ENCODE measurements at places on chromosomes 3 and 15.

DNA sequence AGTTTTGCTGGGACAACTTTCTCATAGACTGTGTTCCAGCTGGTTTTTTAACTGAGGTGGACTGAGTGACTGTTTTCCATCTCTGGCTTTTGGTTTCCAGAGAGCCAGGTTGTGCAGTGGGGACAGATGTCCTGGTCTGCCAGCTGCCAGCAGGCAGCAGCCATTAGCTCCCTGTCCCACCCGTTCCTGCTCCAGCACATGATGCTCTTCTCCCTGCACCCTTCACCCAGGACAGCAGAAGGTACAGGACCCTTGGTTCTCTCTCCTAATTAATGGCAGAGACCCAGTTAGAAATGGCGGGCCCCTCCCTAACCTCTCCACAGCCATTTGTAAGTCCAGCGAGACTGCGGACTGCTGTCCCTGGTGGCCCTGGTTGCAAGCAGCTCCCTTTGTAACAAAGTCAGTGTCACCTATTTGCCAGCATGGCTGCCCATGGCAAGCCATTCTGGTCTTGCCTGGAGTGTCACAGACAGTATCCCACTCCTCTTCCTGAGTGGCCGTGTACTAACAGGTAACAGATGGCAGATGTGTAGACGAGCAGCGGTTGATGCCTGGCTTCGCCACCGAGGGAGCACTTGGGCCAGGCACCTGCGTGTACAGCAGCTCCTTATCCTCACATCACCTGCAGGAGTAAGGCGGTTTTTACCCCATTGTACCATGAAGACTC, 148.3 kb downstream of the DNAJB8 start:
- DNase-seq, result no peak

DNA sequence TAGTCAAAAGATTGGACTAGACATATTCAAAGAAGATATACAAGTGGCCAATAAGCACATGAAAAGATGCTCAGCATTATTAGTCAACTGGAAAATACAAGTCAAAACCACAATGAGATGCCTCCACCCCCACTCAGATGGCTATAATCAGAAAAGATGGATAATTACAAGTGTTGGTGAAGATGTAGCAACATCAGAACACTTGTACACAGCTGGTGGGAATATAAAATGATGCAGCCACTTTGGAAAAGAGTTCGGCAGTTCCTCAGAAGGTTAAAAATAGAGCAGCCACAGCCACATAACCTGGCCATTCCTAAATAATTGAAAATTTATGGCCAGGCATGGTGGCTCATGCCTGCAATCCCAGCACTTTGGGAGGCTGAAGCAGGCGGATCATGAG, 38.4 kb downstream of the HEG1 start:
- no peak for DNase-seq

- no peak for DNase-seq
Observed at GRCh38 chr3:39205131-39205530, 12.7 kb upstream of the XIRP1 start.

- no peak for DNase-seq
Observed at GRCh38 chr3:183954875-183955274, 62.8 kb downstream of the ABCC5 start.

GRCh38 chr3:77039606-77040171, at the start of gene ROBO2:
TSS of gene ROBO2 (plus strand) at chr3:77040099. CDS start at chr3:77040786, 687 bp downstream.
- peak; percentile 23 for DNase-seq

- no peak for DNase-seq
Observed at GRCh38 chr3:64344721-64345207, 119.5 kb upstream of the PRICKLE2 start.

DNA sequence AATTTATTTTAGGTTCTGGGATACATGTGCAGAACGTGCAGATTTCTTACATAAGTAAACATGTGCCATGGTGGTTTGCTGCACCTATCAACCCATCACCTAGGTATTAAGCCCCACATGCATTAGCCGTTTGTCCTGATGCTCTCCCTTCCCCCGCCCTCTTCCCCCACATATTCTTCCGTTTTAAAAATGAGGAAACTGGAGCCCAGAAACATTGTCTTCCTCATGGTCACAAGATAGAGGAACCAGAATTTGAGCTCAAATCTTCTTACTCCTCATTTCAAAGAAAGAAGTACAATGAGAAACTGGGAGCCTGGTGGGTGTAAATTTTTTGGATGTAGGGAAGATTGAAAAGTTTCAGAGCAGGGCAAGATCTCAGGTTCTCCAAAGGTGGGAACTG, 56.1 kb upstream of the USP3 start:
- no peak for DNase-seq

DNA sequence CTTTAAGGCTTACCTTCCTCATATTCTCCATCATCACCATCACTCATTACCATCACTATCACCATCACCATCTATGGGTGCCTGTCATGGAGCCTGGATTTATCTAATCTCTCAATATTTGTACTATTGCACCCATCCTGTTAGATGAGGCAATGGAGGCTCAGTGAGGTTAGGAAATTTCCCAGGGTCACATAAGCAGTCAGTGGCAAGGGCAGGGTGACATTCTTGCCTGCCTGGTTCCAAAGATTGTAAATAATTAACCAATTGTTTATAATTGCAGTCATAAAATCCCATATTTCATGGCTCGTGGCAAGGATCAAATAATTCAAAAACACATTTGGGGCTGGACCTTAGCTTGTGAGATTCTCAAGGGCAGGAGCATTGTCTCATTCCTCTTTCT, 55.2 kb downstream of the MGLL start:
- DNase-seq, result no peak

DNA sequence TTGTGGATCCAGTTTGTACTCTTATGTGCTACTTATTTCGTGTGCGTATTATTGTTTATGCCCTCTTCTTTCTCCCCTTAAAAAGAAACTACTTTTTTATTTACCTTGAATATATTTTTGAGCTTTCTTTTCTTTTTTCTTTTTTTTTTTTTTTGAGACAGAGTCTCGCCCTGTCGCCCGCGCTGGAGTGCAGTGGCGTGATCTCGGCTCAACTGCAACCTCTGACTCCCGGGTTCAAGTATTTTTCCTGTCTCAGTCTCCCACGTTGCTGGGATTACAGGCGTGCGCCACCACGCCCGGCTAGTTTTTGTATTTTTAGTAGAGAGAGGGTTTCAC, 1.5 kb downstream of the SLC25A38 start:
- no peak for DNase-seq

Measured in AG09319 (cell line).